ENCODE measurements at places on chromosomes 12 and 14.

DNA sequence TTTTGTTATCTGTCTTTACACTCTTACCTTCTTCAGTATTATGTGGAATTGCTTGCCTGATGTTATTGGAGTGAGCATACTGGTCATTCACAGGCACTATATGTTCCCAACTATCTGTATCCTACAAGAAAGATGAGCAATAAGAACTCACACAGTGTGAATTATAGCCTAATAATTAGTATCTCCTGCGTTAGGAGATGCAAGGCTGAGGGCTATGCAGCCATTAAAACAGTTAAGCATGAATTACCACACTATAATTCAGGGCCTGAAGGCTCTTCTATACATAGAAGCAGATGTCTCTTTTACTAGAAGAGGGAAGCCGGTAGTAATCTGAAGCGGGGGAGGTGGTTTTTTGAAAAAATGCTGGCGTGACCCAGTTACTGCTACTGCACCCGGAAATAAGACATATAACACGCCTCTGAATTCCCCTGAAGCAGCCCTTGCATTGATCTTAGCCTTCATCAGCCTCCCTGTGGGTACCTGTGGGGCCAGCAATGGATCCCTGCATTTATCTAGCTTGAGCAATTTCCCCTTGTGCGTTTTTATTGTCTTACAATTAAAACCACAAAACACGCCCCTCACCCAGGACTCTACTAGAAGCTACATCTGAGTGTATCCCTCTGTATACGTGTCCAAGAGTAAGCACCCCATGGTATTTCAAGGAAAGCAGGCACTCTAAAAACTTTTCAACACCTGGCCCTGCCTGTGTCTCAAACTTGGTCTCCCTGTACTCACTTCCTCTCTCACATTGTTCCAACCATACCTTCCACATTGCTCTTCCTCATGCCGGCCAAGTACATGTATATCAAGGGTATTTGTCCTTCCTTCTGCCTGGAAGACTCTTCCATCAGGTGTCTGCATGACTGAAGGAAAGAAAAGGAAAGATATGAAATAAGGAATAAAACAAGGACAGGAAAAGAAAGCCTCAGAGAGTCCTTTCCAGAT lies 210.9 kb upstream of the ARID2 start:
- no peak for DNase-seq
- H3K4me3 ChIP-seq, result no peak overlapping the region
- H3K4me1 ChIP-seq, result no peaks in the 10 kb centered on the region
- no peaks in the 10 kb centered on the region for H3K36me3 ChIP-seq
- no peaks in the 10 kb centered on the region for H3K27me3 ChIP-seq

- no peak overlapping the region for H3K4me3 ChIP-seq
- H3K36me3 ChIP-seq, result no peaks in the 10 kb centered on the region
- H3K4me1 ChIP-seq, result no peaks in the 10 kb centered on the region
- H3K27ac ChIP-seq, result no peak overlapping the region
Observed at GRCh38 chr12:110862329-110862728, 15.5 kb downstream of the CCDC63 start.

DNA sequence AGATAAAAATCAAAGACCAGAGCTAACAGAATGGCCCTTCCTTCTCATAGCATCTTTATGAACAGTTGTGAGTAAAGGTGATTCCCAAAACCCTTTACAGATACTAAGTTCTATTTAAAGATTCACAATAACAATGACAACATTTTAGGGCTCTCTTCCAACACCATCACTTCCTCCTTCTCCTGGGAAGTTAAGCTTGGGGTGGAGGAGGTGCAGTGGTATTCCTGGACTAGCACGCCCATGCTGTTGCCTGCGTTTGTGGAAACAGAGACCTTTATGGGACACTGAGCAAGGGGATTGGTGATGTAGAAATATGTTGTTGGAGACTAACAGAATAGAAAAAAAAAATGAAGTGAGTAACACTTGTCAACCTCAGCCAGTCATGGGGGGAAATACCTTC lies 22.5 kb downstream of the SYNE2 start:
- H3K27me3 ChIP-seq, result no peaks in the 10 kb centered on the region
- no peak overlapping the region for H3K27ac ChIP-seq
- DNase-seq, result peak; percentile 26
- H3K36me3 ChIP-seq, result no peaks in the 10 kb centered on the region
- no peak overlapping the region for H3K4me3 ChIP-seq

DNA sequence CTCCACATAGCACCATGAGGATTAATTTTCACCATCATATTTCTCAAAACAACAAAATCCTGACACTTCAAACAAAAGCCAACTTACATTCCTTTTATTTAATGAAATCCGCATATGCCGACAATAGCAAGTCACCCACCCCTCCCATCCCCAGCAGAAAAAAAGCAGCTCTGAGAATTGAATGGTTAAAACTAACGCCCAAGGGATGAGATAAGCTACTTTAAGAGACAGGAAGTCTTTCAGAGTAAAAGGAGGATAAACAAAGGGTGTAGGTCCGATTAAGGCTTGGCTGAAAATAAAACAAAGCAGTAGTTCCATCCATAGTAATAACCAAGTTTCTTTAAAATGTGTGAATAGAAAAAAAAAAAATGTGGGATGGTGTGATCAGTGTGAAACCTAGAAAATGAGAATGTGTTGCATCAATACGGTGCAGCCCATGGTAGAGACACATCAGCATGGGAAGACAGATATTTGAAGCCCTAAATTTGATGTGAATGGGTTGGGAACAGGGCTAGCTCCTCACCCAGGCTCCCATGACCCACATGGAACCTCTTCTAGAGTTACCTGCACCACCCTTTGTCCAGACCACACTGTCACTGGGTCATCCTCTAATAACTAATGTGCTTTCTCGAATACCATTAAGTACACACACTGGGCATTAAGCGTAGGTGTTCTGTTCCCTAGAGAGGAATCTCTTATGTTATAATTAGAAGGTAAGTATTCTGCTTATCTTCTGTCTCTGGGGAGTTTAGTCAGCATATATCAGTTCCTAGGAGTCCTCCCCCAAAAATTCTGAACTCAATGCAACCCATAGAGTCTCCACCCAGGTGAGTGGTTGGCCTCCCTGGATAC lies 31.7 kb downstream of the RTRAF start:
- peaks cover 40% of the 10 kb centered on the region for H3K4me1 ChIP-seq
- H3K4me3 ChIP-seq, result no peak overlapping the region
- peaks cover 19% of the 10 kb centered on the region for H3K36me3 ChIP-seq
- peak overlapping the region; percentile 24 for H3K27ac ChIP-seq
- no peaks in the 10 kb centered on the region for H3K27me3 ChIP-seq
- peak; percentile 48 for DNase-seq

DNA sequence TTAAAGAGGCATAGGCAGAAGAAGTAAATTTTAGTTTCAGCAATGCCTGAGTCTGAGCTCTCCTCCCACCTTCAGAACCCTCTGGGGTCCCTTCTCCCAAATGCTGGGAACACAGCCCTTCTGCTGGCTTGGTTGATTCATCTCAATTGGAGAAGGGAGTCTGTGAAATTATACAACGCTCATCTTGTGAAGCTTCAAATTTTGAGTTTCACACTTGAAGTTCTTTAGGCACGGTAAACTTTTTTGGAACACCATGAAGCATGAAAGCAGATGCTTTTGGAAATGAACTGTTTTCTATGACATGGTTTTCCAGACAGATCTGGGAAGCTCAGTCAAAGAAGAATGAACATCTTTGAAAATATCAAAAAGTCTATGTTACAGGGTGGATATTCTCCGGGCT lies 69.9 kb downstream of the TBK1 start:
- peaks cover 12% of the 10 kb centered on the region for H3K4me1 ChIP-seq
- no peak overlapping the region for H3K4me3 ChIP-seq
- H3K27me3 ChIP-seq, result no peaks in the 10 kb centered on the region
- no peak overlapping the region for H3K27ac ChIP-seq

GRCh38 chr14:64723691-64724577 lies 19.7 kb downstream of the PLEKHG3 start:
- DNase-seq, result no peak
- H3K4me3 ChIP-seq, result no peak overlapping the region
- H3K27me3 ChIP-seq, result no peaks in the 10 kb centered on the region
- peaks cover 82% of the 10 kb centered on the region for H3K4me1 ChIP-seq
- H3K27ac ChIP-seq, result peak overlapping the region; percentile 98

GRCh38 chr14:81801921-81802320 lies 268.3 kb upstream of the SEL1L start:
- H3K27me3 ChIP-seq, result no peaks in the 10 kb centered on the region
- no peaks in the 10 kb centered on the region for H3K36me3 ChIP-seq
- DNase-seq, result no peak
- H3K27ac ChIP-seq, result no peak overlapping the region
- H3K4me3 ChIP-seq, result no peak overlapping the region

GRCh38 chr12:41979574-41979973 lies 165.1 kb downstream of the GXYLT1 start:
- no peak overlapping the region for H3K27ac ChIP-seq
- no peaks in the 10 kb centered on the region for H3K27me3 ChIP-seq
- H3K4me3 ChIP-seq, result no peak overlapping the region
- no peaks in the 10 kb centered on the region for H3K4me1 ChIP-seq

DNA sequence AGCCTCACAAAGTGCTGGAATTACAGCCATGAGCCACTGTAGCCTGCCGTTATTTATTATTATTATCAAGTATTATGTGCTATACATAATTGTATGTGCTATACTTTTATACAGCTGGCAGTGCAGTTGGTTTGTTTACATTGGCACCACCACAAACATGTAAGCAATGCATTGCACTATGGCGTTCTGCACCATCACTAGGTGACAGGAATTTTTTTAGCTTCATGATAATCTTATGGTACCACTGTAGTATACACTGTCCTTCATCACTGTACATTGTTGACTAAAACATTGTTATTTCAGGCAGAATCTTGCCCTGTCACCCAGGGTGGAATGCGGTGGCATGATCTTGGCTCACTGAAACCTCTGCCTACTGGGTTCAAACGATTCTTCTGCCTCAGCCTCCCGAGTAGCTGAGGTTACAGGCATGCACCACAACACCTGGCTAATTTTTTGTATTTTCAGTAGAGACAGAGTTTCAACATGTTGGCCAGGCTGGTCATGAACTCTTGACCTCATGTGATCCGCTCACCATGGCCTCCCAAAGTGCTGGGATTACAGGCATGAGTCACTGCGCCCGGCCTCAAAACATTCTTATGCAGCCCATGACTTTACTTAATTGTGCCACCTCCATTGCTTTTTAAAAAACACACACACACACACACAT lies 17.1 kb downstream of the MRPL42 start:
- H3K36me3 ChIP-seq, result peaks cover 77% of the 10 kb centered on the region
- no peaks in the 10 kb centered on the region for H3K27me3 ChIP-seq
- peaks cover 9% of the 10 kb centered on the region for H3K4me1 ChIP-seq
- H3K4me3 ChIP-seq, result no peak overlapping the region

- no peaks in the 10 kb centered on the region for H3K36me3 ChIP-seq
- peaks cover 4% of the 10 kb centered on the region for H3K27me3 ChIP-seq
- DNase-seq, result no peak
- H3K4me3 ChIP-seq, result no peak overlapping the region
- H3K27ac ChIP-seq, result no peak overlapping the region
Observed at GRCh38 chr14:38238332-38238731, 17.6 kb downstream of the CLEC14A start.

- H3K27ac ChIP-seq, result no peak overlapping the region
- H3K4me3 ChIP-seq, result no peak overlapping the region
- H3K36me3 ChIP-seq, result no peaks in the 10 kb centered on the region
- H3K4me1 ChIP-seq, result no peaks in the 10 kb centered on the region
- DNase-seq, result no peak
Observed at GRCh38 chr14:31677630-31678029, 116.4 kb downstream of the NUBPL start.

- H3K36me3 ChIP-seq, result peaks cover 11% of the 10 kb centered on the region
- peak; percentile 46 for DNase-seq
- no peak overlapping the region for H3K27ac ChIP-seq
- H3K4me3 ChIP-seq, result no peak overlapping the region
Observed at GRCh38 chr14:92973261-92973797, 50.4 kb downstream of the CHGA start.

DNA sequence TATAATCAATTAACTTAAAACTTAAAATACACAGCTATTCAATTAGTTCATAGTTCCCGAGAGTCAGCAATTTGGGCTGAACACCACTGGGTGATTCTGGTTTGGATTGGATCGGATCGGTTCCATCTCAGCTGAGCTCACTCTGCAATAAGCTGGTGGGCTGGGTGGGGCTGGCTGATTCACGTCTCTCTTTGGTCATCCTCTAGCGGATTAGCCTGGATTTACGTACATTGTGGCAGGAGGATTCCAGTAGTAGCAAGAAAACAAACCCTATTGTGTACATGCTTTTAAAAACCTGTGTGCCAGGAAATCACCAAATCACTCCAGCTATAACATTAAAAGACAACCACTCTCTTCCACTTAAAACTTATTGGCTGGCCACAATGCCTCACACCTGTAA lies 3.2 kb upstream of the CLEC4C start:
- no peak overlapping the region for H3K4me3 ChIP-seq
- H3K4me1 ChIP-seq, result no peaks in the 10 kb centered on the region
- H3K27ac ChIP-seq, result no peak overlapping the region
- DNase-seq, result no peak
- H3K27me3 ChIP-seq, result no peaks in the 10 kb centered on the region

DNA sequence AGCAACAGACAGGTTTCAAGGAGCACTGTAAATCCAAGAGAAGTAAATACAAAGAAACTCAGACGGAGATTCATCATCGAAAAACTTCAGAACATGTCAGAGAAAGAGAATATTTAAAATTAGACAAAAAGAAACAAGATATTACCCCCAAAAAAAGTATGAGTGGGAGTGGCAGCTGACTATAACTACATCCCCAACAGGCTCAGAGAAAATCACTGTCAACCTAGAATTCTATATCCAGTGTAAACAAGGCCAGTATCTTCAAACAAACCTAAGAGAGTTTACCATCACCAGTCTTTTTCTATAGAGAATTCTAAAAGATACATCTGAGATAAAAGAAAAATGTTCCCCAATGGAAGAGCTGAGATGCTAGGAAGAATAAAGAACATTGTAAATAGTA lies 39.6 kb downstream of the CRY1 start:
- H3K27me3 ChIP-seq, result no peaks in the 10 kb centered on the region
- H3K4me1 ChIP-seq, result peaks cover 10% of the 10 kb centered on the region
- H3K36me3 ChIP-seq, result peaks cover 4% of the 10 kb centered on the region
- H3K4me3 ChIP-seq, result no peak overlapping the region
- DNase-seq, result no peak
